ENCODE measurements at places on chromosomes 1 and 21.

GRCh38 chr1:41408691-41409090, 47.5 kb downstream of the FOXO6 start:
- no peak for DNase-seq

DNA sequence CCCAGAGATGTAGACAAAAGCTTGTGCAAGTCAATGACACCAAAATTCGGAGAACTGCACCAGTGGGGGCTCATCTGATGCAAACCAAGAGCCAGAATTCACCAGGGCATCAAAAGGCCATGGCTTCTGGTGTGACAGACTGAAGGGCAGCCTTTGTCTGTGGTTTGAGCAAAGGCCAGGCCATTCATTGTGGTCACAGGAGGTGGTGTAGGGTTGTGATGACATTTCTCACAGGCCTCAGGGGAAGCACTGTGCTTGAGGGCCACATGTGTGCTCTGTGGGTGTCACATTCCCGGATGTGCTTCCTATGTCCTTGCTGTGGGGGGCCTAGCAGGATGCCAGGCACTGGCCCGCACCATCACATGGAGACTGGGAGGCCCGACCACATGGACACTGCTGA, 22.5 kb upstream of the KCNE1 start:
- DNase-seq = no peak

DNA sequence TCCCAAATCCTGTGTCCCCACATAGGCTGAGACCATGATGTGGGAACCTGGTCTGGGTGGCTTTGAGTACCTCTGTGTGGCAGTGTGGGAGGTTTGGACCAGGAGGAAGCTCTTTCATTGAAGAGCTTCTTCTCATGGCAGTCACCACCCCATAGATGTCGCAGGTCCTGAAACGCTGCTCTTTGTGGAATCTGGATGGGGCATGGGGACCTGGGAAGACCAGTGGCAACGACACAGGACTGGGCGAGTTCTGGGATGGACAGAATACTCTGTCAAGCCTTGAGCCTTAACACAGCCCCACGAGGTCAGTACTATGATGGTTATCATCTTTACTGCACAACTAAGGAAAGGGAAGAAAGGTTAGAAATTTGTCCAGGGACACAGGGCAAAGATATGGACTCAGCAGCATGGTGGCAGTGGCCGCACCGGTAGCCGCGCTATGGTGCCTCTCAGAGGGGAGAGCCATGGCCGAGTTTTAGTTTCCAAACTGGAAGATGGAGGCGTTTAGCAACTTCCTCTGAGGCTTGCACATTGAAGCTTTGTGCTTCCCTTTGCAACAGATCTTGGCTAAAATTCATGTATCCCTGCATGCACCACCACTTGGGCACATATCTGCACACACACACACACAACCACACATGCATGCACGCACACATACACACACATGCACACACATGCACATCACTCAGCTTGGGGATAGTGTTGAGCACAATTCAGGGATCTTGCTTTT, 117.7 kb upstream of the C1orf174 start:
- no peak for DNase-seq

DNA sequence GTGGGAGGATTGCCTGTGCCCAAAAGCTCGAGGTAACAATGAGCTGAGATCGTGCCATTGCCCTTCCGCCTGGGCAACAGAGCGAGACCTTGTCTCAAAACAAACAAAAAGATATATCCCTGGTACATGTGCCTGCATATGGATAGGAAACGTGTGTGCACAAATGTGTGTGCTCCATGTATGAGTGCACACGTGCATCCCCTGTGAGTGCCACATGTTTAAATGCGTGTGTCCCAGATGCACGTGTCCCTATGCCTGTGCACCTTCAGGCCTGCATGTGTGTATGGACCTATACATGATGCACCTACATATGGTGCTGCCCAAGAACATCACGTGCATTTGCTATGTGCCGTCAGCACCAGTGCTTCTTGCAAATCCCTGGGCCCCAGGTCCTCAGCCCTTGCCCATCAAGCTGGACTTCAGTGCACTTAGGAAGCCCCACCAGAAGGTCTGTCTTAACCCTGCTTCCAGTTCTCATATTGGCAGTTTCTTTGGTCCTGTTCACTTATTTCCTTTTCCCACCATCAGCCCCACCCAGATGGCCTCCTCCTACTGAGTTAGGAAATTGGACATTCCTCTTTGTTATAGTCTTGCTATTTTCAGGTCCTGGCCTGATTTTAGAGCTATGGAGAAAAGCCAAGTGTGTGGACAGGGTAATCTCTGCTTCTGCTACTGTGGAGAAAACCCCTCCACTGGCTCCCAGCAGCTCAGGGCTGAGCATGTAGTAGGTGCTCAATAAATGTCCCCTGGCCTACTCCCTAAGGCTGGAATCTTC, 15.4 kb downstream of the TIE1 start:
- no peak for DNase-seq

DNA sequence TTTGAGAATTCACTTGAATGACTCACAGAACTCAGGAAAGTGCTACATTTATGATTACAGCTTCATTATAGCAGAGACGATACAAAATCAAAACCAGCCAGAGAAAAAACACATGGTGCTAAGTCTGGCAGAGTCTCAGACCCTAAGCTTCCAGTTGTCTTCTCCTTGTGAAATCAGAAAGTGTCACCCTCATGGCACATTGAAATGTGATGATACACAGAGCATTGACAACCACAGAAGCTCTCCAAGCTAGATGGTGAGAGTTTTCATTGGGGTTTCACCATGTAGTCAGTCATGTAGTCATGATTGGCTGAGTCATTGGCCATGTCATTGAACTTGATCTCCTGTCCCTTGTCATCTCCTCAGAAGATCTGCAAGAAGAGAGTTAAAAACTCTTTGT, 526.6 kb downstream of the MRPL39 start:
- DNase-seq = no peak

- no peak for DNase-seq
These were observed 177.7 kb downstream of the NCAM2 start for GRCh38 chr21:21175798-21176334.

DNA sequence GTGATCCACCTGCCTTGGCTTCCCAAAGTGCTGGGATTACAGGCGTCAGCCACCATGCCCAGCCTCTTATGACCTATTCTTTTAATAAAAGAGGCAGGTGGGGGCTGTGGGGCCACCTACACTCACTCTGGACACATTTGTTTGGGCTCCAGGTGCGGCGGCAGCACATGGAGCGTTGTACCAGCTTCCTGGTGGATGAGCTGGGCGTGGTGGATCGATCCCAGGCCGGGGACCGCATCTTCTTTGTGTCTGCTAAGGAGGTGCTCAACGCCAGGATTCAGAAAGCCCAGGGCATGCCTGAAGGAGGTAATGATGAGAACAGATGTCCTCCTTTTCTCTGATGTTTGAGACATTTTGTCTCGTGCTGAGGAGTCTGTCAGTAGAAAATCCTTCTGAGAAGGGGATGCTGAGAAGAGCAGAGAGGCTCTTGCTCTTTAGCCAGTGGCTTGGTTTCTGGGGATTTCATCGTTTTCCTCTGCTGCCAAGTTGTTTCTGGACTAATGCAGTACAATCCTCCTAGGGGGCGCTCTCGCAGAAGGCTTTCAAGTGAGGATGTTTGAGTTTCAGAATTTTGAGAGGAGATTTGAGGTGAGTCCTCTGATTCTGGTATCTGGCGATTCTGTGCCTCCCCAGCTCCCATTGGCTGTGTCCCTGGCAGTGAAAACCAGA, 17.9 kb upstream of the MIIP start:
- no peak for DNase-seq

- DNase-seq = no peak
These were observed 10.7 kb downstream of the ADAMTS5 start for GRCh38 chr21:26956216-26956615.

DNA sequence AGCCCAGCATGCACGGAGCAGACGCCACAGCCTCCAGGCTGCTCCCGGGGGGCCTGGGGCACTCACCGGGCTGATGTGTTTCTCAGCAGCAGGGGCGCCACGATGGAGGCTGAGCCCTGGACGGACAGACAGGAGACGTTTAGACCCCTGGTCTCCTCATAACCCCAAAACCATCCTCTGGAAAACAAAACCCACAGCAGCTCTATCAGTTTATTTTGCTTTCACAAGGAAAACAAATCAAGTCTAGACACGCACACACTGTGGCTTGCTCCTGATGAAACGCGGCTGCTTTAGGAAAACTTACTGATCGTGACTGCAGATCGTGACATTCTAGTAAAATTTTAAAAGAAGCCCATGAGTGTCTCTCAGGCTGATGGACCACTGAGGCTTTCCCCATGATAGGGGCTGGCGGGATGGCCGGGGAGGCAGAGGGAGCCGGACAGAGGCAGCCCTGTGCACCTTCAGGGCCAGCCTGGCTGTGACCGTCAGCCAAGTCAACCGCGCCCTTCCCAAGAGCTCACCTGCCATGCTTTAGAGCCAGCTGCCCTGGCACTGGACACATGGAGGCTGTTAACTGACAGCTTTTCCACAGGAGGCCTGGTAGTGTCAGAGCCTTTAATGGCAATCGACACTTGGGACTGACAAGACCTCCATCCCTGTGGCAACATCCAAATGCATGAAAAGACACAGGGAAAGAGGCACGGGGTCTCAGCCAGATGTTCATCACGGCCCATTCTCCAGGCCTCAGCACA, 5.2 kb downstream of the POFUT2 start:
- DNase-seq = no peak

DNA sequence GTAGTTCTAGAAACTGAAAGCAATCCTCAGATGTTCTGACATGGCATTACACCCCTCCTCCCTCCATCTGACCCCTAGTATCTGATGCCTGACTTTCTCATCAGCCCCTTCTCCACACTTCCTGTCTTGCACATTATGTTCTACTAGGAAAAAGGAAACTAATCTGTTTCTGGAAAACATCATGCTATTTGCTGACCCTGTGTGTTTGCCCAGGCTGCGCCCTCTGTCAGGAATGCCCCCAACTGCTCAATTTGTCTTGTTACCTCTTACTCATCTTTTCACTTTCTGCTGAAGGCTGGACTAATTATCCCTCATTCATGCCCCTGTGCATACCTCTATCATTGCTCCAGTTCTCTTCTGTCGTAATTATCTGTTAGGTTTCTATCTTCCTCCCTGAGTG, 37.5 kb upstream of the DAB1 start:
- DNase-seq = no peak

- no peak for DNase-seq
These were observed 1.9 kb upstream of the CAPN2 start for GRCh38 chr1:223710179-223711133.

GRCh38 chr1:15358565-15359133, 51.0 kb upstream of the EFHD2 start:
- DNase-seq = no peak

DNA sequence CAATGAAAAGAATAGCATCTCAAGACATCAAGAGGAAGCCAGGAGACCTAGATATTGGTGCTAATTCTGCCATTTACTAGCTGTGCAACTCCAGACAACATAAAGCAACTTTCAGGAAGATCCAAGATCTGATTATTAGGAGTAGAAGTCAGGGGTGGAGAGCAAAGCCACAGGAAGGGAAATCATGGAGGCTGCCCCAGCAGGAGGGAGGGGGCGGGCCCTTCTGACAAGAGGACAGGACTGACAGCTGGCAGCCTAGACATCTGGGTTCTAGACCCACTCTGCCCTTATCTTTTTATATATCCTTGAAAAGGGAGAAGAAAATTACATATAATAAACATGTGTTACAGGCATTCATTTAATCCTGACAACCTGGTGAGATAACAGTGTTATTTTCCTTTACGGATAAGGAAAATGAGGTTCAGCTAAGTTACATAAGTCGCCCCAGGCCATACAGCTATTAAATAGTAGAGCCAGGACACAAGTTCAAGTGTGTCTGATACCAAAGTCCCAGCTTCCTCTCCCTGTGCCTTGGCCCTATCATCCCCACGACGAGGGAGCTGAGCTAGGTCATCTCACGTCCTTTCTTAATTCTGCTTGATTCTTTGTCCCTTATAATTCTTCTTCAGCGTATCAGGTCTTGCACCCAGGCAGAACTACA, 46.6 kb downstream of the ARHGEF11 start:
- no peak for DNase-seq

- DNase-seq = no peak
These were observed 27.5 kb upstream of the TCEA3 start for GRCh38 chr1:23452011-23452411.

DNA sequence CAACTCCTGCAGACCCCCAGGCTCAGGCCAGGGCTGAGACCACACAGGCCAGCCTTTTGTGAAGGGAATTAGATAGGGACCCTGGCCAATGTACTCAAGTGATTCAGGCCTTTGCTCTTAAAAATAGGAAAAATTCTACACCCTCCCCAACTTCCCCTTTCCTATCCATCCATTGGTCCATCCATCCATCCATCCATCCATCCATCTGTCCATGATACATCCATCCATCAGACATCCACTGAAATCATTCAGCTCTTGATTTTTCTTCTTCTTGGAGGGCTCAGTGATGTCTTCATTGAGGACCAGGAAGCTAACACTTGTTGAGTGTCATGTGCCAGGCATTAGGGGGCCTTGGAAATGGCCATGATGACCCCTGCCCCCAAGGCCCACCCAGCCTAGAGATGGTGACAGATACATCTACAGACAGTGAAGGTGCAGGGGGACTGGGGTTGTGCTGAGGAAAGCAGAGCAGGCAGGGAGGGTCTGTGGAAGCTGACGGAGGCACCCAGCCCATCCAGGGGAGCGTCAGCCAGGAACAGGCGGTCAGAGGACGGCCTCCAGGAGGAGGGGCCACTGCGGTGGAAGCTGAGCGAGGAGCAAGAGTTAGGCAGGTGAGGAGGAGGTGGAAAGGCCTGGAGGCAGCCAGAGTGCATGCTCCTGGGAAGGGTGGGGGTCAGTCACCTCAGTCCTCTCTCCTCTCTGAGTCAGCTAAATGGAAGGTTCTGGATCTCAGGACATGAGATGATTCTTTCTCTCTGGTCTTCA, 81.9 kb downstream of the EPHB2 start:
- DNase-seq = no peak

All from right kidney (tissue), 9 donors.